ENCODE measurements at places on chromosomes 4 and X.

GRCh38 chr4:143288171-143288570 lies 48.5 kb upstream of the GAB1 start:
- DNase-seq = no peak

DNA sequence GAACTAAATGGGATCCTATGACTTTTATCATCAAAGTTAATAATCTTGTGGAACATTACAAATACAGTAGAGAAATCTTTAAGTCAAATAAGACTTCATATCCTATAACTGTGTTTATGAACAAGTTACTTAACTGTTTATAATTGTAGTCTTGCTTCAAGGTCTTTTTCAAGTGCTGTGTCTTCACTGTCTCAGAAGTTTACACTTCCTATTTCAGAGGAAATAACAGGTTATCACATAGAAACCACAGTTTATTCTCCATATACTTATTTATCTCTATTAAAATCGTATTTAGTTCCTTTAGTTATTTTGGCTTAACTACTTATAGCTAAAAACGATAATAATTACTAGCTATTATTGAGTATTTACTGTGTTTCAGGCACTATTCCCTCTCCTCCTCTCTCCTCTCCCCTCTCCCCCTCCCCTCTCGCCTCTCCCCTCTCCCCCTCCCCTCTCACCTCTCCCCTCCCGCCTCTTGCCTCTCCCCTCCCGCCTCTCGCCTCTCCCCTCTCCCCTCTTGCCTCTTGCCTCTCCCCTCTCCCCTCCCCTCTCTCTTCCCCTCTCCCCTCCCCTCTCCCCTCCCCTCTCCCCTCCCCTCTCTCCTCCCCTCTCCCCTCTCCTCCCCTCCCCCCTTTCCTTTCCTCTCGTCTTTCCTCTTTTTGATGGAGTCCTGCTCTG lies 63.7 kb downstream of the RBPJ start:
- no peak for DNase-seq

DNA sequence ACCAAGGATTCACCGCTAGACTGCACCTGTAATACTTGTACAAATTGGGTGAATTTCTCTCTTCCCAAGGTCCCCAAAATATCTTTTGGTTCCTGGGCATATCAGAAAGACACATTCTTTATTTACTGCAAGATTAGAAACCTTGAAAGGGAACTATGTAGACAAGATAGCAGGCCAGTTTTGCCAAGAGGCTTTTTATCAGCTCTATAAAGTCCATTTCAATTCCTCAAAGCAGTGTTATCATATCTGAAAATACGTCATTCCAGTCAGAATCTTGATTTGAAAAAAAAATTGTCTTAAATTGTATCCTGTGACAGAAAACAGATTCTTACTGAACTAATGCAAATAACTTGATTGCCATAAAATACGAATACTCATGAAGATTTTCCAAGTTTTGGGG lies 37.0 kb upstream of the NSG1 start:
- DNase-seq = no peak

DNA sequence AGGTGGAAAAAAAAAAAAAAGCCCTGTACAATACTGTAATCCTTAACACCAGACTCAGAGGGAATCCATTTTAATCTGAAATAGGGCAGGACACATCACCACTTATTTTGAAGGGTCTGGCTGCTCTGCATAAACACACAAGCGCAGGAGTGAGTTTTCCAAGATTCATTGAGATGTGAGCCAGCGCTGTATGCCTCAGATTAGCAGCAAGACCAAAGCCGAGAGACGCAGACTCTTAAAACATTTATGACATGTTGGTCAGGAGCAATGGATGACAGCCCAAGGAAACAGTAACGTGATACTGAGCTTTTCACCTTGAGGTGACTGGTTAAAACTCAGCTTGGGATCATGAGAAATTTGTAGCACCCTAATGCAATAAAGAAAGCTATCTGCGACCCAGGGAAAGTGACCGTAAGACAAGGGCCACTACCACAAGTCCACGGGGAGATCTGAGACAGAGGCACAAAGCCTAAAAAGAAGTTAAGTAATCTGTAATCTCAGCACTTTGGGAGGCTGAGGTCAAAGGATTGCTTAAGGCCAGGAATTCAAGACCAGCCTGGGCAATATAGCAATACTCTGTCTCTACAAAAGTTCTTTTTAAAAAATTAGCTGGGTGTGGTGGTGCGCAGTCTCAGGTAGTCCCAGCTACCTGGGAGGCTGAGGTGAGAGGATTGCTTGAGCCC lies 210.6 kb downstream of the COL25A1 start:
- DNase-seq = no peak

DNA sequence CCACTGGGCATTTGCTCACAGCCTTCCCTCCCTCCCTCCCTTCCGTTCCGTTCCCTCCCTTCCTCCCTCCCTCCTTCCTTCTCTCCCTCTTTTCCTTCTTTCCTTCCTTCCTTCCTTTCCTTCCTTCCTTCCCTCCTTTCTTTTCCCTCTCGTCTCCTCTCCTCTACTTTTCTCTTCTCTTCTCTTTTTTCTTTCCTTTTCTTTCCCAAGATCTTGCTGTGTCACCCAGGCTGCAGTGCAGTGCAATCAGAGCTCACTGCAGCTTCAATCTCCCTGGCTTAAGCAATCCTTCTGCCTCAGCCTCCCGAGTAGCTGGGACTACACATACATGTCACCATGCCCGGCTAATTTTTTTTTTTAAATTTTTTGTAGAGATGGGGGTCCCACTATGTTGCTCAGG lies 26.7 kb upstream of the ING2 start:
- no peak for DNase-seq

GRCh38 chrX:129781680-129782495 lies 2.1 kb downstream of the SASH3 start:
- DNase-seq = no peak

DNA sequence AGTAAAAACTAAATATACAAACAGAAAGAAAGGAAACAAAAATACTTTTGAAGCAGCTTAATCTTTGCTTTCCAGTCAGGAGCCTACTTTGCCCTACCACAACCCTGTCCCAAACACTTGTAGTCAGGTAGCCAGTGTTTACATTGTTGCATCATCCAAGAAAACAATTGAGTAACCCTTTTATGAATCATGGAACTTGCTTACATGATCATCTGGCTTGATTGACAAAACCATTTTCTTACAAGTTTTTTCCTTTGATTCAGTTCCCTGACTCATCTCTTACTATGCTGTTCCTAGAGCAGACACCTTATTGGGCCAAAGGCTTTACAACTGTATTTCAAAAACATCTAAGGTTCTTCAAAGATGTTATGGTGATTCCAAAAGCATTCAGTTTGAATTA lies 740.1 kb downstream of the KLHL13 start:
- DNase-seq = no peak
